Osteoblast (primary cell): ENCODE measurements at places on chromosomes 5 and 9. TPM values are rescaled to one million over a fixed set of nuclear protein-coding genes. Genes with fewer than 3 reads are reported as not detected.

- H3K36me3 ChIP-seq = no peaks in the 10 kb centered on the region
- H3K4me3 ChIP-seq = peak overlapping the region; percentile 63
- peaks cover 11% of the 10 kb centered on the region for H3K27me3 ChIP-seq
- H3K4me1 ChIP-seq = peaks cover 17% of the 10 kb centered on the region
- H3K27ac ChIP-seq = no peak overlapping the region
These were observed 3.7 kb upstream of the STXBP1 start for GRCh38 chr9:127608104-127608966.

GRCh38 chr5:29894668-29895067 lies 1298.8 kb upstream of the CDH6 start:
- H3K36me3 ChIP-seq = no peaks in the 10 kb centered on the region
- H3K27ac ChIP-seq = no peak overlapping the region
- DNase-seq = no peak
- no peaks in the 10 kb centered on the region for H3K27me3 ChIP-seq
- no peak overlapping the region for H3K4me3 ChIP-seq

DNA sequence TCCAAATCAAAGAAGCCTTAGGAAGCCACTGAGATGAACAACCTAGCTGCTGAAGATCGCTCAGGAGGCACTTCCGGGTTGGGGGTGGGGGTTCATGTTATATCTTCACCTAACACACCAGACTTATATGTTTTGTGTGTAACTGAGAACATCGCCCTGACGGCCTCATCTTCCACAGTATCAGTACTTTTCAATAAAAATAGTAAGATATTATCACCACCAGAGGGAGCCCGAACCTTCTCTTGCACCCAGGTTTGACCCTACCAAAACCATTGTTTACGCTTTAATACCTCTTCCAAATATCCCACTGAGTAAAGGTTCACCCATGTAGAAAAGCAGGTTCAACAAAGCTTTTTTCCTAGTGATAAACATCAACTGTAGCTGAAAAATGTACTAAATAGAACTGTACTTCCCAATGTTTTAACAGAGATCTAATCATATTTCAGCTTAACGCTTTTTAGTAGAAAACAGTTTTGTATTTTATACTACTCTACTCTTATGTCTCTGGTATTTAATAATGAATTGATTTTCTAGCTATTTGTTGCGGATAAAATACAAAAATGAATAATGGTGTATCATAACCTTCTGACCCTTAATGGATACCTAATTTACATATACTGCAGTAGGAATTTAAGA lies 244.0 kb downstream of the EPB41L4A start:
- no peaks in the 10 kb centered on the region for H3K36me3 ChIP-seq
- DNase-seq = peak; percentile 36
- peak overlapping the region; percentile 52 for H3K4me3 ChIP-seq
- H3K27me3 ChIP-seq = no peaks in the 10 kb centered on the region
- no peak overlapping the region for H3K27ac ChIP-seq
- H3K4me1 ChIP-seq = no peaks in the 10 kb centered on the region

- H3K4me1 ChIP-seq = peaks cover 3% of the 10 kb centered on the region
- H3K27me3 ChIP-seq = no peaks in the 10 kb centered on the region
- H3K4me3 ChIP-seq = no peak overlapping the region
- peak; percentile 84 for DNase-seq
These were observed 30.6 kb upstream of the IQGAP2 start for GRCh38 chr5:76372323-76373054.

DNA sequence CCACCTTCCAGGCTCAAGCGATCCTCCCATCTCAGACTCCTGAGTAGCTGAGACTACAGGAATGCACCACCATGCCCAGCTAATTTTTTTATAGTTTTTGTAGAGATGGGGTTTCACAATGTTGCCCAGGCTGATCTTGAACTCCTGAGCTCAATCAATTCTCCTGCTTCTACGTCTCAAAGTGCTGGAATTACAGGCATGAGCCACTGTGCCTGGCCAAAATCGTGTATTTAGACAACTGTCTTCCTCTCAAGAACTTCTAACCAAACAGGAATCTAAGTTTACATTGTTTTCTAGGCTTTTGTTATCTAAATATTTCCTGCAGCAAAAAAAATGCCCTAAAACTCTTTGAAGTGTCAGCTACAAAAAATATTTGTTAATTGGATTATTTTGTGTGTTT lies 78.8 kb downstream of the NLN start:
- H3K27ac ChIP-seq = peak overlapping the region; percentile 53
- H3K27me3 ChIP-seq = no peaks in the 10 kb centered on the region
- peaks cover 7% of the 10 kb centered on the region for H3K36me3 ChIP-seq
- peaks cover 28% of the 10 kb centered on the region for H3K4me1 ChIP-seq
- DNase-seq = no peak

DNA sequence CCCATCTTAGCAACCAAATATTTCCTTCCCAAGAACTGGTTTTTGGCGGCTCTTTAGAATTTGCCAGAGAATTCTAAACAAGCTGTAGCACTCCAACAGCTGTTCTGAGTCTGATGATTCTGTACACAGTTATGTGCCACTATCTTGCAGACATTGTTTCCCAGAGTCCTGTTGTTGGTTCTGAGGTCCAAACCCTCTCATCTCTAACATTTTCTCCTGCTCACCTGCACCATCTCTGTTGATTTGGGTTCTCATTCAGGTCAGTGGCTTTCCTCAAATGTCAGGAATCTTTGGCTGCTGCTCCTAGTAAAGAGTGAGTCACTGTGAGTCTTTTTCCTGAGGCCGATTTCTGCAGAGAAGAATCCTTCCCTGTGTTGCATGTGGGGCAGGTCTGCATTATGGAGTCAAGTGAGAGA lies 50.0 kb downstream of the CAMSAP1 start:
- H3K4me1 ChIP-seq = peaks cover 17% of the 10 kb centered on the region
- no peak overlapping the region for H3K4me3 ChIP-seq
- peak; percentile 72 for DNase-seq
- peak overlapping the region; percentile 34 for H3K27ac ChIP-seq
- H3K27me3 ChIP-seq = no peaks in the 10 kb centered on the region

- no peak overlapping the region for H3K4me3 ChIP-seq
- peak; percentile 86 for DNase-seq
- H3K4me1 ChIP-seq = peaks cover 4% of the 10 kb centered on the region
- H3K27me3 ChIP-seq = peaks cover 97% of the 10 kb centered on the region
These were observed 4.0 kb upstream of the FOXB2 start for GRCh38 chr9:77015327-77016048.

DNA sequence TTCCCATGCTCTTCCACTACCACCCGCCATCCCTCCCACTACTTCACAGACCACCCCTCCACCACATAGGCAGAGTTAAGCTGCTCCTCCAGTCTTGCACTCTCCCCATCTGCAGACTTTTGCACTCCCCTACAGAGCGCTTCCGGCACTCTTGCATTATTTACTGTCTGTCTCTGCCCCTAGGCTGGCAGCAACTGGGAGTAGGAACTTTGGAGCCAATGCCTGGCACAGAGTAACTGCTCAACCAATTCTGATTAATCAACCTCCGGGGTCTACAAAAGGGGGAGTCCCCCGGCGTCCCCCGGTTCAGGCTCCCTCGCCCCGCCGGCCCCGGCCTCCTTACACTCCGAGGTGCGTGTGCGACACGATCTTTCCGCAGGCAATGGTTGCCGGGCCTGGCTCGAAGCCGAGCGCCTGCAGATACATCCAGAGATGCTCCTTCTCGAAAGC lies 498 bp downstream of the HAUS6 start:
- peak overlapping the region; percentile 84 for H3K4me3 ChIP-seq
- peak; percentile 66 for DNase-seq
- peaks cover 10% of the 10 kb centered on the region for H3K4me1 ChIP-seq

GRCh38 chr5:67020096-67020615 lies 176.4 kb downstream of the CD180 start:
- H3K4me1 ChIP-seq = peaks cover 24% of the 10 kb centered on the region
- DNase-seq = no peak
- H3K4me3 ChIP-seq = no peak overlapping the region
- no peaks in the 10 kb centered on the region for H3K36me3 ChIP-seq
- no peak overlapping the region for H3K27ac ChIP-seq
- H3K27me3 ChIP-seq = no peaks in the 10 kb centered on the region

GRCh38 chr5:109703166-109703565 lies 13.4 kb downstream of the MAN2A1 start:
- no peak for DNase-seq
- H3K27ac ChIP-seq = no peak overlapping the region
- no peaks in the 10 kb centered on the region for H3K27me3 ChIP-seq
- H3K36me3 ChIP-seq = no peaks in the 10 kb centered on the region
- H3K4me3 ChIP-seq = no peak overlapping the region
- H3K4me1 ChIP-seq = no peaks in the 10 kb centered on the region

Gene IL5
- not detected in 2 replicates for total RNA-seq

Gene LCN9
- not detected in 2 replicates for total RNA-seq
